ENCODE measurements at places on chromosomes 12 and 14.

DNA sequence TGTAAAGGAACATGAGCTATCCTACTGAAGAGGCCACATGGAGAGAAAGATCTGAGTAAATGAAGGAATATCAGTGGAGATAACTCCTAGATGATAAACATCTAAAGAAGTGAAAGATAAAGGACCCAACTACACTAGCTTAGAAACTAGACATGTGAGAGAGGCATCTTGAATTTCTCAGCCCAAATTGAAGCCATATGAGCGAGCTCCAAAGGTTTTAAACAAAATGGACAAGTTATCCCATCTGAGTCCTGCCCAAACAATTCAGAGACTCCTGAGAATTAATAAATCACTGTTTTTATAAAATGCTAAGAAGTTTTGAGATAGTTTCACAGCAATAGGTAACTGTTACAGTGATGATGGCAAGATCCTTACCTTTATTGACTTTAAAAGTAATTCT, 438.9 kb downstream of the NAV3 start:
- no peak for DNase-seq

- DNase-seq: no peak
Measured at GRCh38 chr14:91946622-91947474, 646 bp downstream of the FBLN5 start.

DNA sequence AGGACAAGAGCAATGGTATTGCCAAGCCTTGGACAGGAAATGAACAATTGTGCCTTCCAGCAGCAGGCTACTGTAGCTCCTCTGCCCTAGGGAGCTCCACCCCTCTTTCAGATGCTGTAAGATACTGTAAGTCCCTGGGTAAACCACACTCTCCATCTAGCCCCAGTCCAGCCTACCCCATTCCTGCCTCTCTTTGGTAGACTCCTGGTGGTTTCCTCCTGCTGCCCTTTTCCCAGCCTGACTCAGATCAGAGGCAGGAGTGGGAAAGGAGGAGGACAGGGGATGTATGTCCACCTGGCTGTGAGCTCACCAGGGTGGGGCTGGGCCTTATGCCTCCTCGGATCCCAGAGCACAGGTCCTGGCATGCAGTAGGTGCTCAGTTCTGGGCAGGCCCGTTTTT, 174.6 kb downstream of the ESRRB start:
- no peak for DNase-seq

DNA sequence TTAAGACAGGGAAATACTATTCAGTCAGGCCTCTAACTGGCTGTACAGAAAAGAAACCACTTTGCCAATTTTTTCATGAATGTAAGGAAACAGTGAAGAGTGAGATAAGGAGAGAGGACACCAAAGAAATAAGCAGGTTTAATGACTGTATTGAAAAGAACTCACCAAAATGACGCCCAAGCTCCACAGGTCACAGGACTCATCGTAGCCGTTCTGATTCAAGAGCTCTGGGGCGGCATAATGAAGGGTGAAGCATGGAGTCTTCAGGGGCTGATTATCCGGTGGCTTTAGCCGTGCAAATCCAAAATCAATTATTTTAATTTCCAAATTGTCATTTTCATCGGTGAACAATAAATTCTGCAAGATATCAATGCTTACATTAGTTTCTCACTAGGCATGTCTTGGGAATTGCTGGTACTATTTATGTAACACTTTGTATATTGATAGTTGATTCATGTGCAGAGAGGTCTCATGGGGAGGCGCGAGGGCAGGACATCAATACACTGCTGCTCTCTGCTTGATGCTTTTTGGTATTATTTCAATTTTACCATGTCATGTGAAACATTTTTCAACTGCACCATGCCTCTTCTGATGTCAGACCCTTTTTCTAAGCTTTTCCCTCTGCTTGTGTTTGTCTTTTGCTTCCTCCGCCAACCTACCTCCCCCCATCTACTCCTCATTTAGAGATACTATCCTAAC, 74.2 kb upstream of the TTC7B start:
- DNase-seq: no peak

DNA sequence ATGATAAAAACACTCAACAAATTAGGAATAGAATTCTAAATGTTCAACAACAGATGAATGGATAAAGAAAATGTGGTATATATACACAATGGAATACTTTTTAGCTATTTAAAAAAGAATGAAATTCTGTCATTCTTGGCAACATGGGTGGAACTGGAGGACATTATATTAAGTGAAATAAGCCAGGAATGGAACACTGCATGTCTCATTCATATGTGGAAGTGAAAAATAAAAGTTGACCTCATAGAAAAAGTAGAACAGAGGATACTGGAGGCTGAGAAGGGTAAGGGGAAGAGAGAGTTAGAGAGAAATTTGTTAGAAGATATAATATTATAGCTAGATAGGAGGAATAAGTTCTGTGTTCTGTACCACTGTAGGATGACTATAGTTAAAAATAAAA, 35.8 kb upstream of the ZFP36L1 start:
- no peak for DNase-seq

- DNase-seq: no peak
Measured at GRCh38 chr12:20917269-20917668, 106.8 kb downstream of the SLCO1B3 start.

GRCh38 chr14:68279437-68279720, 459.8 kb downstream of the RAD51B start:
- DNase-seq: no peak

GRCh38 chr12:132343294-132344004, 14.1 kb upstream of the GALNT9 start:
- no peak for DNase-seq

- no peak for DNase-seq
Measured at GRCh38 chr14:54220704-54221431, 175.9 kb upstream of the CDKN3 start.

GRCh38 chr14:53032838-53033390, 82.1 kb upstream of the FERMT2 start:
- no peak for DNase-seq

GRCh38 chr14:100012478-100013327, 52.5 kb upstream of the EVL start:
- no peak for DNase-seq

DNA sequence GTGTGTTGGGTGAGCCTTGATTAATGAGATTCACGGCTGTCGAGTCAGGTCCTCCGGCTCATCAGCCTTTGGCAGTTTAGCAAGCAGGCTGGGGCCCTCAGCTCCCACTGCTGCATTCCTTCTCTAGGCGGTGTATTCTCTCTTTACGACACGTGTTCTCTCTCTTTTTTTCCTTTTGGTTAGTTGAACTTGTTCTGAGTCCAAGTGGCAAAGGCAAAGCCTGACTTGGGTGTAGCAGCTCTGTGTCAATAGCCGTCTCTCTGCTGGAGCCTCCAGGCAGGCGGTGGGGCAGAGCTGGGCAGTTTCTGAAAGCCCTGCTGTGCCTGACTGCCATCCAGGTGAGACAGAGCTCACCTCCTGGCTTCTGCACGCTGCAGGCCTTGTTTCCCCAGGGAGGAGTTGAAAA, 46.6 kb downstream of the SUSD6 start:
- no peak for DNase-seq

GRCh38 chr12:46921048-46921763, 95.4 kb upstream of the SLC38A4 start:
- DNase-seq: no peak

GRCh38 chr14:99605299-99605961, 1.4 kb upstream of the CCDC85C start:
- DNase-seq: no peak

DNA sequence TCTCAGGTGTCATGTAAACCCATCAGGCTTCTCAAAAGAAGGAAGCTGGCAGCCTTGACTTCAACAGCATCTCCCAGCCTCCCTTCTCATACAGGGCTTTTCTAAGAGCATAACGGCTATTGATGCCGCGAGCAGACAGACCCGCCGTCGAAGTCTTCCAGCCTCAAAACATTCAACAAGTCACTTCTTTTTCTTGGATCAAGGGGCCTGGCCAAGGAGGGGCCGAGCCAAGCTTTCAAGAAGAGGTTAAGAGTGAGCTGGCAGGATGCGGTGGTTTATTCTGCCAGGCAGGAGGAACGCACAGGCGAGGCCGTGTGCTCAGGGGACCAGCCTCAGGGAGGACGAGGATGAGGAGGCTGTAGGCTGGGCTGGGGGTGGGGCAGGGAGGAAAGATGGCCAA, 102.9 kb upstream of the RFLNA start:
- no peak for DNase-seq

GRCh38 chr12:54029529-54030441, 1.5 kb downstream of the HOXC6 start:
- no peak for DNase-seq

- no peak for DNase-seq
Measured at GRCh38 chr14:64209444-64210131, 84.6 kb downstream of the ESR2 start.

- no peak for DNase-seq
Measured at GRCh38 chr14:20059745-20060144, at the start of gene OR4L1. Gene OR4L1 (plus strand): TSS chr14:20060045. CDS start chr14:20060045, 0 bp downstream.

- no peak for DNase-seq
Measured at GRCh38 chr12:18981732-18982131, 147.8 kb upstream of the PLEKHA5 start.

DNA sequence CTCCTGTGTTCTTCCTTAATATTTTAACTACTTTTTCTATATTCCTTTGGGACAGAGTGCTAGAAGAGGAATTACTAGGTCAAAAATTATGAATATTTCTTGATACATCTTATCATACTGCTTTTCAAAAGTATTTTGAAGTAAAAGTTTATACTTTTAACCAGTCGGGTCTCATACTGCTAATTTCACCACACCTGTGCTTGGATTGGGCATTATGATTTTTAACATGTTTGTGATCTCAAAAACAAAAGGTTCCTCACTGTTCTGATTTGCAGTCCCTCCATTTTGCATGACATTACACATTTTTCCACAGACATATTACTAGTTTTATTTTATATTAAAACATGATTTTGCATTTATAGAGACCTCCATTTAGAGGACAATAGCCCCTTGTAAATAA, 32.9 kb downstream of the MRPL42 start:
- no peak for DNase-seq

GRCh38 chr12:10170216-10170615, 1.7 kb downstream of the OLR1 start:
- no peak for DNase-seq

DNA sequence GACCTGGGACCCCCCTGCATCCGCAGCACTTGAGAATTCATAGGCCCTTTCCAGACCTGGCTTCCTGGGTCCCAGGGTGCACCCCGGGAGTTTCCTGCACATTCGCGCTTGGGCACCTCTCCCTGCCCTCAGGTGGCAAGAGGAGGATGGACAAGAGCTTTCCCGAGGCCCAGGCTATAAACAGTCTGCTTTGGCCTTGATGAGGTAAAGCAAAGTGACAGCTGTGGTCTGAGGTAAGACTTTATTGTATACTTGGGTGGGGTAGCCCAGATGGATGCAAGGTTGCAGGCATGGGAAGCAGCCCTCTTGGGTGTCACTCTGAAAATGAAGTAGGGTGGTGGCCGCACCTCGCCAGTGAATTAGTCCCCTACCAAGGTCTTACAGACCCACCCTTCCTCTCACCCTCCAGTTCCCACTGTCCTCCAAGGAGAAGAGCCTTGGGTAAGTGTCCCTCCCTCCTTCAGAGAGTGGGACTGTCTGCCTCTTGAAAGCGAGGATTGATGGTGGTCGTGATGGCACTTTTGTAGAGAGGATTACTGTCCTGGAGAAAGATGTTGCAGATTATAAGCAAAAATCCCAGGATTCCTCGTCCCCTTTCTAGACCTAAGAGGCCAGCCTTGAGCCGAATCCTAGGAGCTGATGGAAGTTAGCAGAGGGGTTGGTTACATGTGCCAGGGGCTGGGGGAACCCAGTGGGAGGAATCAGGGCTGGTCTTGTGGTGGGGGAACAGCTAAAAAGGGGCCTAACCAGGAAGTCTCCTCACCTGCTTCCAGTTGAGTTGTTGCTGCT, 10.6 kb upstream of the CSAD start:
- DNase-seq: no peak

- no peak for DNase-seq
Measured at GRCh38 chr12:110254971-110255540, 26.0 kb upstream of the ATP2A2 start.

DNA sequence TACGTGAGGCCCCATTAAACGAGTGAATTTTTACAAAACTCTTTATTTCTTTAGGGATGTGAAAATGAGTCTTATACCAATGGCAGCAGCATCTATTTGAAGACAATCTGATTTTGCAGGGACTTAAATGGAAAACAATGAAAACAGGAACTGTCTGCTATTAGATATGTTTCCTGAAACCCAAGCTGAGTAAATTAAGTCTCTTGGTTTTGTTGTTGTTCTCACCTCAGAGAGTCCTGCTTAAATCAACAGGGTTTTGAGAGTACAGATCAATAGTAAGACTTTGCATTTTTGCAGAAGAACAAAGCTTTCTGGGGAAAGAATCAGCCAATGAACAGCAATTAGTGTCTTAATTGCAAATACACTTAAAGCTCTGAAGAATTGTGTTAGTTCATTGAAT, 39.1 kb upstream of the LGR5 start:
- DNase-seq: no peak

GRCh38 chr12:67915335-67915851, 73.9 kb upstream of the IFNG-AS1 start:
- no peak for DNase-seq

GRCh38 chr12:26971963-26972362, 33.7 kb downstream of the FGFR1OP2 start:
- DNase-seq: no peak

DNA sequence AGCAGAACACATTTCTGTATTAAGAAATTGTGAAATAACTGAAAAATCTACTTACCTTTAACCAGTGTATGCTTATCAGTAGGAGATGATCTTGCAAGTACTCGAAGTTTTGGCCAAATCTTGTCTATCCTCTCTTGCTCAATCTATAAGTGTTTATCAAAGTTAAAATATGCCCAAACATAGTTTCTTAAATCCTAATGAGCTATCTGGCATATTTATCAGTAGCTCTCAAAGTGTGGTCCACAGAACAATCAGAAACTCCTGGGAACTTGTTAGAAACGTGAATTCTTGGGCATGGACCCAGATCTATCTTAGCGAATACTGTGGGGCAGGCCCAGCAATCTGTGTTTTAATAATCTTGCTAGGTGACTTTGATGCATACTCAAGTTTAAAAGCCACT, 84.5 kb upstream of the POC1B start:
- no peak for DNase-seq

GRCh38 chr14:94897082-94897481, 127.2 kb upstream of the GSC start:
- DNase-seq: no peak

- no peak for DNase-seq
Measured at GRCh38 chr12:112309797-112310196, 72.4 kb downstream of the HECTD4 start.
